Stimulated activated memory B cell treated with anti-CD40 and anti-IgM and Interleukin-4, amounts not matched to agents 10 μg/mL and 1 μg/mL and 100 μg/mL, for 72 hours (primary cell): ENCODE measurements at places on chromosomes 13 and 19.

GRCh38 chr19:45076029-45076850, at the start of gene ZNF296:
TSS of gene ZNF296 (minus strand) at chr19:45076478. CDS start at chr19:45076373, 105 bp downstream.
- ATAC-seq = peak; percentile 82

DNA sequence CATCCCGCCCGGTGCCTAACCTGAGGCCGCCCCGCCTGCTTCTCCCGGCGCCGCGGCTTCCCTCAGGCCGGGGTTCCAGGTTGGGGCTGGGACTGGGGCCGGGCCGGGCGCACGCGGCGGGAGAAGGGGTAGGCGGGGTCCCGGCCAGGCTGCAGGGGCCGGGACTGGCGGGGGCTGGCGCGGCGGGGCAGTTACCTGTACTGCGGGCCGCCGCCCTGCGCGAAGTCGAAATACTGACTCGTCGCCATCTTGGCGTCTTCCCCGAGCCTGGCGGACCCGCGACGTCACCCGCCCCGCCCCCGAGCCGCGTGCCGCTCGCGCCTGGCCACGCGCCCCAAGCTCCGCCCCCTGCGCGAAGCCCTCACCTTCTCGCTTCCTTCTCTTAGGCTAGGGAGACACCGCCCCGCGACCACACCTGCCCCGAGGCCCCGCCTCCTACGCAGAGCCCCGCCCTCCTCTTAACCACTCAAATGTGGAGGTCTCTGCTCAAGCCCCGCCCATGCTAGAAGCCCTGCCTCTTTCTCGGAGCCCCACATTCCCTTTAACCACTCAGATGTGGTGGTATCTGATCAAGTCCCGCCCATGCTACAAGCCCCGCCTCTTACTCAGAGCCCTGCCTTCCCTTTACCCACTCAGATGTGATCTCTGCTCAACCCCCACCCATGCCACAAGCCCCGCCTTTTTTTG, at the start of gene ZFR2:
Gene ZFR2 (minus strand): TSS at position 269 of the 687 bp plus-strand sequence. CDS start 21 bp downstream, at position 248.
- ATAC-seq = peak; percentile 20

DNA sequence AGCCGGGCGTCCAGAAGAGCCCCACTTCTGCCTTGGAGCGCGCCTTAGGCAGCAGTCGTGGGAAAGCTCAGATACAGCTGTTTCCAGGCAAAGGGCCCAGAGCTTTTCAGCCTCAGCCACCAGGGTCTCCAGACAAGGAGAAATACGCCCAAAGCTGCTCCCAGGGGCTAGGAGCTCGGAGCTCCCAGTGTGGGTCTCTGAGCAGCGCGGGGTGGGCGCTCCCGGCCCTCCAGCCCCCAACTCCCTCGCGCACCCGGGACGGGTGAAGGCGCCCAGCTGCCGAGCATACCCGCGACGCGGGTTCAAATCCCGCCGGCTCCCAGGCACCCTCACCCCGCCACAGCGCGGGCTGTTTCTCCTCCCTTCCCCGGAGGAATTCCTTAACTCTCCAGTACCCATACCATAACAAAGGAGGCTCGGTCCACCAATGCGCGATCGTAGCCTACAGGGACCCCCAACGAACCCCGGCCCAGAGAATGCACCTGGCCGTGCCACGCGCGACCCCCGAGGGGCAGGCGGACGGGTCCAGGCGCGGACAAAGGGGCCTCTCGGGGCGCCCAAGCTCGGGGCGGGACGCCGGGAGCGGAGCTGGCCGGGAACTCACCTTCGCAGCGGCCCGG, 507 bp downstream of the COL4A1 start:
- ATAC-seq = no peak

- no peak for ATAC-seq
Measured at GRCh38 chr13:106599875-106600797, 32.2 kb upstream of the ARGLU1 start.

DNA sequence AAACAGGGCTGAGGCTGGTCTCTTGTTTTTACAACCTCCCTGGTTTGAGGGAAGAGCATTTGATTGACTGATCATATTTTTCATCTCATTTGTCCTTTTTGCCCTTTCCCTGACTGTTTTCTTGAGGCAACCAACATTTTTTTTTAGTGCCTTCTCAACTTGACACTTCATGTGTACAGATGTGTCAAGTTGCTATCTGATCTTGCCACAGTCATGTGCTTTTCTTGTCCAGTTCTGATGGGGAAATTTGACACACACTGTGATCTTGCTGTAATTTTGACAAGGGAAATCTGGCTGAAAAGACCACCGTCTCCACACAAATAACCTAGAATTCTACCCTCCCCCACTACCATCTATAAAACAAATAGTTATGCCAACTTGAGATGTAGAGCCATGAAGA, 329.6 kb downstream of the KCTD12 start:
- no peak for ATAC-seq

- ATAC-seq = no peak
Measured at GRCh38 chr19:55153652-55154264, 3.8 kb downstream of the TNNI3 start.

DNA sequence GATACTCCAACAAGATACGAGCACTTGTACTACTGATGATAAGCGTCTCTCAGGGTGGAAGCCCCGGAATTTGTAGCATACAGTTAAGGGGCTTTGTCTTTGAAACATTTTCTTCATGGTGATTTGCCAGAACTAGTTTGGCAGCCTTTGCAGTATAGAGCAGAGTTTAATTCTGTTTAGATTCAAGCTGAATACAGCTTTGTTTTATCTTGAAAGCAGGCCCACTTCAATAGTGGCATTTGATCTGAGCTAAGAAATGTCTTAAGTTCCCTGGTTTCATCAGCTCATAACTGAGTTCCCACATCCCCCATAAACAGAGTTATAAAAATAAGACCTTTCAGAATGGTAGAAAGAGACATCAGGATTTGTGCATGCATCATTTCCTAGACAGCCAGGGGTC, 125.9 kb downstream of the MIPEP start:
- ATAC-seq = no peak

GRCh38 chr19:3132971-3133792, 2.7 kb upstream of the GNA15 start:
- ATAC-seq = peak; percentile 93

DNA sequence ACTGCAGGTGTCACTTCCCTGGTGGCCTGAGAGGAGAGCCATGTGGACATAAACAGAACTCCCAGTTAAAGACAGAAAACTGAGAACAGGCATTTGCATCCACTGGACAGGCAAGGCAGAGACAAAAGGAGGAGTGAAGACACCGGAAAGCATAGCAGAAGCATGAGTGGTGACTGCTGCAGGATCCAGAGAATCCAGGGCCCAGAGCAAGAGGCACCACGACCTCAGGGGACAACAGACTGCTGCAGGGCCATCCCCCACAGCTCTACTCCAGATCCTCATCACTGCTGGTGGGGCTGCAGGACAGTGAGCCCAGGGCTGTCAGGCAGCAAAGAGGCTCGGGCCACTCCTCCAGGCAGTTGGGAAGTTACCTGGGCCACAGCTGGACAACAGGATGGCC, 14.5 kb upstream of the ISYNA1 start:
- ATAC-seq = no peak

GRCh38 chr13:41909506-41909905, 51.4 kb downstream of the VWA8 start:
- no peak for ATAC-seq

DNA sequence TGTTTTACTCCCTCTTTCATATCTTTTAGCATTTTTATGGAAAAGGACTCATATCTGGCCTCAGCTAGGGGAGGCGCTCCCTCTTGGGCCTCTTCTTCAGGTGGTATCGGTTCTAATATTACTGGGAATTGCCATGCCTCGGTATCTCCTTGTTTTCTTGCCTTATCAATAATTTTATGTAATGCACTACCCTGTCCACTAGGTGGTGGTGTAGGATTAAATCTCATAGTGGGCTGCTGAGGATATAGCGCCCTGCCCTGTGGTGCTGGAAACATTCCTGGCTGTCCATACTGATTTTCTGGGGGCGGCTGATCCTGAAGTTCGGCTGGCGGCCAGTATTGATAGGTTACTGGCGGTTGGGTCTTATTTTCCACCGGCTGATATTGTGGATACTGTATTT, 35.8 kb downstream of the ZNF420 start:
- ATAC-seq = no peak

- ATAC-seq = peak; percentile 78
Measured at GRCh38 chr19:46753420-46754155, 7.3 kb upstream of the STRN4 start.

GRCh38 chr13:106369858-106370257, 165.6 kb downstream of the EFNB2 start:
- no peak for ATAC-seq

DNA sequence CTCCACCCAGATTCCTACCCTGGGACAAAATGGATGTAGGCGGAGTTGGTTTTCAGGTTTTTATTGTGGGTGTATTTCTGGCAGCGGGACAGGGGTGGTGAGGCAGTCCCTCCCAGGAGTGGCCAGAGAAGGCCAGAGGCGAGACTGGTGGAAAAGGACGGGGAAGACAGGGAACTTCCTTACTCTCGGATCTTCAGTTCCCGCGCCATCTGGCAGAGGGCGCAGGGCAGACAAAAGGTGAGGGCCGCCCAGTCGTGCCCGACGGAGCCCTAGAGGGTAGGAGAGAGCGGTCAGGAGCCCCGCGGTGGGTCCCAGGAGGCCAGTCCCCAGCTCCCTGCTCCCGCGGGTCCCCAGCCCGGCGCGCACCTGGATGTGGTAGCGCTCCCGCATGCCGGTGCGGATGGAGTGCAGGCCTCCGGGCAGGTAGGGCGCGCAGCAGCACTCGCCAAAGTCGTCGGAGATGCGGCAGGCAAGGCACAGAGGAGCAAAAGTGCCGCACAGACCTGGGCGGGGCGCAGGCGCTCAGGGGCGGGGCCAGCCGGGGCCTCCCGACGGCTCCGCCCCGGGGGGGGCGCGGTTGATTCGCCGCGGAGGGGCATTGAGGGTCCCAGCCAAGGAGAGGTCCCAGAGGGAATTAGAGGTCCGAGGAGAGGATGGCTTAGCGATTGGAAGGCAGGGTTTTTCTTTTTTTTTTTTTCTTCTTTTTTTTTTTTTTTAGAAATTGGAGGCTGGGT, 3.0 kb downstream of the CNFN start:
- ATAC-seq = peak; percentile 90

GRCh38 chr13:59346999-59347723, 816.6 kb downstream of the DIAPH3 start:
- ATAC-seq = no peak

- no peak for ATAC-seq
Measured at GRCh38 chr13:111978546-111978945, 88.4 kb upstream of the SOX1 start.

- no peak for ATAC-seq
Measured at GRCh38 chr13:96011291-96011872, 41.8 kb downstream of the UGGT2 start.

DNA sequence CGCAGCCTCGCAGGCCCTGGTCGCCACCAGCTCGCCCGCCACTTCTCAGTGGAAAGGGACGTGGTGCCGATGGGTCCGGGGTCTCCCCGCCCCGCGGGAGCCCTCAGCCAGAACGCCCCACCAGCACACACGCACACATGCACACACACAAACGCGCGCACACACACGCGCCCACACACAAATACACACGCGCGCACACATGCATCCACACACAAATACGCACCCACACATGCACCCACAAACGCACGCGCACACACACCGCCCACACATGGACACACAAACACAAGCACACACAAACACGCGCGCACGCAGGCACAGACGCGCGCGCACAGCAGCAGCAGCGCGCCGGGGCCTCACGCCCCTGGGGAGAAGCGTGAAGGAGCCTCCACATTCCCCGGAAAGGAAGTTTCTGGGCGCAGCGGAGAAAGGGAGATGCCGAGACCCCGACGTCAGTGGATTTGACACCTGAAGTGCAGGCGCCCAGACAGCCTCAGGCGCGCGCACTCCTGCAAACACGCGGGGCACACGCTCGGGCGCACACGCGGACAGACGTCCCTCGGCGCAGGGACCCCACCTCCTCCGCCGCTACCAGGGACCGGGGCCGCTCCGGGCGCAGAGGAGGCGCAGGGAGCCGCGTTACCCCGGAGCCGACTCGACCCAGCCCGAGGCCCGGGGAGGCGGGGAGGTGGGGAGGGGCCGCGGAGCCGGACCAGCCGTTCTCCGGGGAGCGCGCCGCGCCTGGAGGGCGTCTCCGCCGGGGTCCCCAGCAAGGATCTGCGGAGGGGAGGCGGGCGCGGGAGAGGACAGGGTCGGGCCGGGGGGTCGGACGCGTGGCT, 622 bp downstream of the RASA3 start:
- ATAC-seq = peak; percentile 2
